ENCODE measurements at places on chromosomes 1 and 21.

GRCh38 chr1:27646676-27647075 lies 11.7 kb upstream of the FGR start:
- DNase-seq: no peak

DNA sequence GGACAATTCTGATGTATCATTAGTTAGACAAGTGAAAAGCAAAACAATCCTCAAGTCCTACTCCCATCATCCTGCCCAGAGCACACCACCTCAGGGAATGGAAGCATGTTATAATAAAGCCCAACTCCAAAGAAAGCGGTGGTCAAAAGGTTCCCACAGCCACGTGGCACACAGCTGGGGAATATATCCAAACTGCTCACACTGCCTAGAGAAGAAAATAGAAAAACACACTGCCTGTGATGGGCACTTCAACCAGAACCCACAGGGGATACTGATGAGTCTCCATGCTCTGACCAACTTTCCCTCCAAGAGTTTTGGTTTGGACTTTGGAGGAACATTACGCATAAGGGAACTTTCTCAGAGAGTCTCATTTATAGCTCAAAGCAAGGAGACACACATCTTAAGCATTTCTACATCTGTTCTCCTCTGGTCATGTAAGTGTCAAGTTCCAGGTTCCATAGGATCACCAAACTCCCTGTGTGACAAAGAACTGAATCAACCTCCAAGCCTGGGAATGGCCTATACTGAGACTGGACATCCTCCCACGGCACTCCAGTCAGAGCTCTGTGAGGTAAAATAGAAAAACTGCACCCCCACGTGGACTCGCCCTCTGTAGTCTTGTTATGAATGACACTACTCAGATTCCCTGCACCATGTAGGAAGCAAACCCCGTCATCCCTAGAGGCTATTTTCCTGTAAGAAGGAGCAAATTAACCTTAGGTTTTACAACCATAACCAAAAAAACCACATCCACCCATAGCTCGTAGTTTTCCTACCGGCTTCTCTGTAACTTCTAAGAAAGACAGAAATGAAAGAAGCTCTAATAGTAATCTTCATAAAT lies 12.2 kb downstream of the DSTYK start:
- DNase-seq: no peak

- no peak for DNase-seq
These were observed 17.2 kb downstream of the CAMTA1 start for GRCh38 chr1:6802454-6802853.

- DNase-seq: no peak
These were observed 31.8 kb upstream of the CFHR4 start for GRCh38 chr1:196856053-196856452.

DNA sequence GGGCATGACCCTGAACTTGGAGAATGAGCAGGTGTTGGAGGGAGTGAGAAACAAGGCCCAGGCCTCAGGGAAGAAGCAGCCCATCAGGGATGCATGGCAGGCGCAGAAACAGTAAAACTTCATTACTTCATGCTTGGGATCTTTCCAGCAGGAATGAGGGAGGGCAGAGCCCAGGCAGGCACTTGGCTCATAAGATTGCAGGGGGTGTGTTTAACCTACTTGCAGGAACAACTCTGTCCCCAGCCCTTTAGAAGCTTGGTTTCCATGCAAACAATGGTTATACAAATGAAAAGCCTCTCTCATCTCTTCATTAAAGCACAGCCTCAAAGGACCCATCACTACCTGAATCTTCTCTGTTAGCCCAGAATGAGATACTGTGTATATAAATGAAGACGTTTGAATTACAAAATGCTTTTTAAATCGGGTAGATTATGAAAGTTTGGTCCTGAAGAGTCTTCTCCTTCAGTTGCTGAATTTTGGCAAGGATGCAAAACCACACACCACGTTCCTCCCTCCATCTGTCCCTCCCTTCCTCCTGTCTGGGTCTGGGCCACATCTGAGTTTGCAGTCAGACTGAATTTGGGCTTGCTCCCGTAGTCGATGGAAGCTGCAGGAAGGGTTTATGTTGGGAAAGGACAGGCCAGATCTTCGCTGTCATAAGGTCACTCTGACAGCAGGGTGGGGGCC lies 154.4 kb upstream of the KLHDC7A start:
- DNase-seq: no peak

- DNase-seq: no peak
These were observed 7.0 kb upstream of the CDK11B start for GRCh38 chr1:1665815-1666251.

All from activated CD4-positive, CD25-positive, alpha-beta regulatory T cell (primary cell).